ENCODE measurements at places on chromosomes 3 and 15.

- DNase-seq: no peak
These were observed 8.4 kb downstream of the SOX2 start for GRCh38 chr3:181719991-181720680.

DNA sequence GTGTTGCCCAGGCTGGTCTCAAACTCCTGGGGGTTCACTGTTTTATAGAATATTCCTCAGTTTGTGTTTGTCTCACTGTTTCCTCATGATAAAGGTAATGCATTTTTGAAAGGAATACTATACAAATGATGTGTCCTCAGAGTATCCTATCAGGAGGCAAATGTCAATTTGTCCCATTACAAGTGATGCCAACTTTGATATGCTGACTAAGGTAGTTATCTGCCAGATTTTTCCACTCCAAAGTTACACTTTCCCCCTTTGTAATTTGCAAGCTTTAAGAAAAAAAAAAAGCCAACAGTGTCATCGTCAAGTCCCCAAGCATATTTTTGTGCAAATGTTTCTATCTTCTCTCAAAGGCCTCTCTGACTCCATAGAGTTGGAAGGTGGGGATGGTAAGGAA lies 9.0 kb downstream of the EIF5A2 start:
- no peak for DNase-seq

DNA sequence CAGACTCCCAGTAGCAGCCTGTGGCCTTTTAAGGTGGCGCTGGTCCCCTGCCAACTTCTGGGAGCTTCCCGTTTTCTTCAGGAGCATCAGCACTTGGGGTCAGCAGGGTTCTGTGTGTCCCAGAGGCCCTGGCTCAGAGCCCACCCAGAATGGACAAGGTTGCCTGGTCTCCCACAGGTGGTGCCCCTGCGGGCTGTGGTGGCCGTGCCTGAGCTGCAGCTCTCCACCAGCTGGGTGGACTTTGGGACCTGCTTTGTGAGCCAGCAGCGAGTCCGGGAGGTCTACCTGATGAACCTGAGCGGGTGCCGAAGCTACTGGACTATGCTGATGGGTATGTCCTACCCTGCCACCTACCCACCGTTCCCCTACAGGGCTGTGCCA lies 15.5 kb downstream of the ACAA1 start:
- DNase-seq: no peak

GRCh38 chr3:128083396-128083795 lies 31.2 kb downstream of the SEC61A1 start:
- DNase-seq: no peak

GRCh38 chr15:47356297-47356696 lies 361.0 kb upstream of the SEMA6D start:
- no peak for DNase-seq

Measured in stimulated activated CD4-positive, alpha-beta T cell treated with anti-CD3 and anti-CD28 coated beads, Interleukin-4, amount 100 ng/mL, for 24 hours (primary cell).